ENCODE measurements at places on chromosomes 6 and 20.

GRCh38 chr20:22524393-22525015 is 59.9 kb downstream of the FOXA2 start:
- DNase-seq: no peak

GRCh38 chr20:19926591-19926990 is 90.6 kb upstream of the NAA20 start:
- no peak for DNase-seq

- DNase-seq: no peak
Observed at GRCh38 chr20:57881466-57882385, 171.9 kb upstream of the PMEPA1 start.

DNA sequence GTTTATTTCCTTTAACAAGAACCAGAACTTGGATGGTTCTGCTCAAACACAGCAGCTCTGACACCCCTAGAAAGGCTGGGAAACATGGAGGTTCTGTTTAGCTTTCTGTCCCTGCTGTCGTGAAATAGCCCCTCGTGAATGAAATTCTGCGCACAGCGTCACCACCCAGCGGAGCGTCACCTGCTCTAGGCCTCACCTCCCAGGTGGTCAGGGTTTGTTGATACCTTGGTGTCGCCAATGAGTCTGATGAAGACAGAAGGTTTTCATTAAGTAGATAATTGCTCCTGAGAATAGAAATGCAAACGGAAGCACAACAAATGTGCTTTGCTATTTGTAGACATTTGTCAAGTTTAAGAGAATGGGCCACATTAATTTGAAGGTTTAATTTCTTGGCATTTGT is 135.1 kb downstream of the EDN3 start:
- DNase-seq: no peak

DNA sequence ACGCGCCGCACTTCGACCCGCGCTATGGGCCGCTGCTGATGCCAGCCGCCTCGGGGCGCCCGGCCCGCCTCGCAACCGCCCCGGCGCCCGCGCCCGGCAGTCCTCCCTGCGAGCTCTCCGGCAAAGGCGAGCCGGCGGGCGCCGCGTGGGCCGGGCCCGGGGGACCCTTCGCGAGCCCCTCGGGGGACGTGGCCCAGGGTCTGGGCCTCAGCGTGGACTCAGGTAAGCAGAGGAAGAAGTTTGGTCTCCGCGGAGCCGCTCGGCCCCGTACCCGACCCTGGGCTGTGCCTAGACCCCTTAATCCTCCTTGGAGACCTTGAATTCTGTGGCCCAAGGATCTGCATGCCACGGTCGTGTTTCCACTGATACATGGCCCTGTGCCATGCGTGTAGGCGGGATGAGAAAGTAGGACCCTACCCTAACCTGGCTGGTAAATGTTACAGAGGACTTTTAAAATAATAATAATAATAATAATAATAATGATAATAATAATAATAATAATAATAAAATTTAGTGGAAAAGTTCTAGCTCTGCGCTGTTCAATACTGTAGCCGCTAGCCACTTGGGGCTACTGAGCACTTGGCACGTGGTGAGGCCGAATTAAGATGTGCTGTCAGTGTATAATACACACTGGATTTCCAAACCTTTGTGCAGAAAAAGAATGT is 5.6 kb downstream of the VGLL2 start:
- DNase-seq: no peak

GRCh38 chr20:57582432-57583288 is 21.8 kb downstream of the PCK1 start:
- DNase-seq: peak; percentile 7

DNA sequence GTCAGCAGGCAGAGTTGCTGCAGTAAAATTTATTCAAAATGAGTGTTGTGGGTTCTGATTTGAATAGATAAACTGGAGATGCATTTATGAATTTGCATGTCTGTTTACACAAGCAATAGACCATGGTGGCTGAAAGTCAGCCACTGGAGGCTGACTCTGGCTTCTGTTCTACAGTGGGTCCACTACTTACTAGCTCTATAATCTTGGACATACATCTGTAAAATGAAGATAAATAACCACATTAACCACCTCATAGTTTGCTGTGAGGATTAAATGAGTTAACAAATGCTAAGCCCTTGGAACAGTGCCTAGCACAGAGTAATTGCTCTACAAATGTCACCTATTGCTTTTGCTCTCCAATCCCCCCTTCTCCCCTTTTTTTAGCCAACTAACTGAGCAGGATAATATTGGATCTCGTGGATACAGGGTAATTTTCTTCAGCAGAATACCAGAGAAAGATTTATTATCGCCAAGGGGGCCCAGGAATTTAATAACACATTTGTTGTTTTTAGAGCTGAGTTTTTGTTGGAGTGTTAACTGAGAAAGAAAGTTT is 1.4 kb upstream of the PM20D2 start:
- DNase-seq: peak; percentile 20

GRCh38 chr6:135286962-135287538 is 105.9 kb downstream of the MYB start:
- DNase-seq: no peak

GRCh38 chr6:159594750-159595117 is 98.3 kb downstream of the SOD2 start:
- no peak for DNase-seq

GRCh38 chr6:21438986-21439352 is 154.6 kb upstream of the SOX4 start:
- DNase-seq: no peak

- no peak for DNase-seq
Observed at GRCh38 chr6:42159431-42160024, 13.6 kb upstream of the GUCA1A start.

DNA sequence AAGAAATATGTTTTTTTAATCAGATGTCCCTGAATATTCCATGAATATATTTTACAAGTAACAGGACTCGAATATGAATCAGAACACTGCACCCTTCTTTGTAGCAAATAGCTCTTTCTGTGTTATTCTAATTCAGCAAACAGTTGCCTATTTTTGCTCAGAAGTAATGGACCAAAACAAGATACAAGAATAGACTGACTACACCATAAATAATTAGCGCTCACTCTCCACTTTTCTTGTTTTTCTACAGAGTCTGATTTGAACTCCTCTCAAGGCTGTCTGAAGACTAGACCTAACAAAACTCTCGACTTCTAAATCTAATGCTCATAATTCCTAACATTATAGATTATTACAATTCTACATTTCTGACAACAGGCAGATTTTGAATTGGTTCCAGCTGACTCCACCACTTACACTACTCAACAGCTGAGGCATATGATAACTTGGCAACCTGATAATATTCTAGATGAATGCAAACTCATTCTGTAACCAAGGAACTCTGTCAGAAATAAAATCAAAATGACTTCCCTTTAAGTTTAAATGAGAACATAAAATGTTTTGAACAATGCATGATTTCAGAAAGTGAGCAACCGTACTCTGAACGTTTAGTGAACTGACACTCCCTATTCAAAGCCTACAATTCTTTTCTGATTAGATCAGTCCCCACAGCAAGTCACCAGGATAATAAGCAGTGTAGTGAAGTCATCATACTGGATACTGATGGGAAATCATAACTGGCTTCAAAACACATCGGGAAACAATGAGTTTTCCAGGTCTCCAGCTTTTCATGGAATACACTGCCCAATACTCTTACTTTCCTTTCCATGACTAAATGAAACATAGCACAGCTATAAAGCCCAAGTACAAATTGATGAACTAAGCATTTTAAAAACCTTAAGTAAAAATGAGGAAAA is 114.2 kb upstream of the BEND6 start:
- no peak for DNase-seq

- DNase-seq: no peak
Observed at GRCh38 chr6:29295181-29295585, 6.3 kb upstream of the OR14J1 start.

- no peak for DNase-seq
Observed at GRCh38 chr20:22536956-22537756, 47.2 kb downstream of the FOXA2 start.

DNA sequence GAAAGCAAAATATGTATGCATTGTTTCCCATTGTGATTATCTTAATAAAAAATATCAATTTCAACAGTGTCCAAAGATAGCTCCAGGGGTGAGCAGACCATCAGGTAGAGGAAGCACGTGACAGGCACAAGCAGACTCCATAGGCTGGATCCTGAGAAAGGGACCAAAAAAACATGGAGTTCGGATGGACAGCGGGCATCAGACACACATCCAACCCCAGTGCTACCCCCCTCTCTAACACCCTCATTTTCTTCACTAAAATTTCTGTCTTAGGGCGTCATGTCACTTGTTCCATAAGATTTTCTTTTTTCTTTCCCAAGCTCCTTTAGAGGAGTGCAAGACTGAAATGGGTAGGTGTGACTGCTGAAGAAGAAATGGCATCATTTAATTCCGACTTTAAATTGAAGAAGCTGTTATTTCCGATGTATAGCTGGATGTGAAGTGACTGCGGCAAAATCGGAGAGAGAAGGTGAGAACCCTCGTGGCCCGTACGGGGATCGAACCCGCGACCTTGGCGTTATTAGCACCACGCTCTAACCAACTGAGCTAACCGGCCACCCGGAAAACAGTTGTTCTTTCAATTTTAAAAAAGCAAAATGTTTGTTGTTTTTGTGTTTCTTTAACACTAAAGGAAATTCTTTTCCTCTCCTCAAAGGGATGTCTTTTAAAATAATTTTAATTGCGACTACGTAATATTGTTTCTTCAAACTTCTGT is 10.3 kb upstream of the PRSS16 start:
- no peak for DNase-seq

DNA sequence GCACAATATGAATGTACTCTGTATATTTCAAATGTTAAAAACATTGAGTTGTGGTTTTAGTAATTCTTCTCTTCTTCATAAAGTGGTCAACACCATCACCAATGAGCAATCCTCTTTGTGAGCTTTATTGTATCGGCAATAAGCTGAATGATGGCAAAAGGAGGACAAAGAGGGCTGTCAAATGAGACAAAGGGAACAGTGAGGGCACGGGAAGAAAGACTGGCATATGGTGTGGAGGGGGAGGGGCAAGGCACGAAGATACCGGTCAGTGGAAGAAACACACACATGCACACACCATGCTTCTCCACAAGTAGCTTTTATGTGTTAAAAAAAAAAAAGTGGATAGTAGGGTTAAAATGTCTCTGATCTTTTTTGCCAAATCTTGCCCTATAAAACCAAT is 506.8 kb upstream of the CITED2 start:
- DNase-seq: peak; percentile 46

- DNase-seq: no peak
Observed at GRCh38 chr6:163635731-163636364, 221.3 kb downstream of the QKI start.

DNA sequence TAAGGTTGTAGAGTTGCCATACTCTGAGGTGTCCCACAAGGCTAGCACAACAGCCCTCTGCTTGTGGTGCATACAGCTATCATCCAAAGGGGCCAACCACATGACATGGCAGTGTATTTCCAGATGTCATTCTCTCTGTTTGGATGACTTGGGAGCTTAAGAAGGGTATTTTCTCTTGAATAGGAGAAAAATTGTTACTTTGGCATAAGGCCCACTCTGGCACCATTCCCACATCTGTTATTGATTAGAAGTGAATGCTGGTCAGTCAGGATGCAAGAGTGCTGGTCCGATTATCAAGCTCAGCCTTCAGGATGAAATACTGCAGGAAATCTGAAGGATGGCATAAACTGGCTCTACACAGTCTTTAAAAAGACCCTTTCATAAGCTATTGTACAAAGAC is 83.6 kb upstream of the C20orf144 start:
- no peak for DNase-seq

DNA sequence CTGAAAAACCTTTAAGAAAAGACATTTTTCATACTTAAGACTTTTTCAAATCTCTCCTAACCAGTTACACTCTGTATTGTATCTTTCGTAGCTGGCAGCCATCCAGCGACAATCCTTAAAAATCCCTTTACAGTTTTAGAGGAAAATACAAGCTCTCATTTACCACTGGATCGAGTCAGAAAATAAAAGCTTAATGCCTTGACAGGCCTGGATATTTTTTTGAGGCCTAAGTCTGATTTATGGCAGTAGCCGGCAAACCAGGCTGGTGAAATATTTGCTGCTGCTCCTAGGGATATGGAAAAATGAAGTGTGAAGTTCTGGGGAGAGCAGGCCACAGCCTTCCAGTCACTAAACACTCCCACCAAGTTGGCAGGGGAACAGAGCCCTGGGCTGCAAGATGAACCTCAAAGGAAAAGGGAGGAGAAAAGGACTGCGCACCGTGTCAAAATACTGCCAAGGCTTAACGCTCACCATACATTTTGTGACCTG is 213.0 kb upstream of the SUPT3H start:
- no peak for DNase-seq

DNA sequence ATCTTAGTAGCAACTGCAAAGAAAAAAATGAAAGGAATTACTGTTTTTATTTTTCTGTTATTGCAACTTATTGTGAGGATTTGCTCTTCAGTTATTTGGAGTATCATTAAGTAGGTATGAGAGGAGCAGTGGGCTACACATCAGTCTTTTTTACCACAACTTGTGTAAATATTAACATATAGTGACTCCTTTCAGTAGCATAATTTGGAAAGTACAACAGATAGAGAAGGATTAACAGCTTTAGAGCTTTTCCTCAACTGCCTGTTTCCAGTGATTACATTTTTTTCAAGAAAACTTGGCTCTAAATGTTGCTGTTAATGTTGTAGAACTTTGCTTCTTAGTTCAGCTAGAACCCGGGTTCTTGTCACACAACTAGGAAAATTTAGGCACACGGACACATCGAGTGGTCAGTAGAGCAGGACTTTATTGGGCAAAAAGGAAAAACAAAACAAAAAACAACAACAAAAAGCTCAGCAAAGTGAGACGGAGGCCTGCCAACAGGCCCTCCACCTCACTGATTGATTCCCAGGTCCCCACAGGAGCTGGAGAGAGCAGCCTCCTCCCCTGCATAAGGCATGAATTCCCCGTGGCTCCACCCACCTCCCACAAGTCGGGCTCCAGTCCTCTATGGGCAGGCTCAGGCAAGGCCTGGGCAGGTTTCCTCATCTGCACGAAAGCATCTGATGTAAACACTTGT is 75.1 kb downstream of the ADGRG6 start:
- peak; percentile 85 for DNase-seq

GRCh38 chr6:136718476-136718875 is 73.8 kb downstream of the MAP3K5 start:
- no peak for DNase-seq

DNA sequence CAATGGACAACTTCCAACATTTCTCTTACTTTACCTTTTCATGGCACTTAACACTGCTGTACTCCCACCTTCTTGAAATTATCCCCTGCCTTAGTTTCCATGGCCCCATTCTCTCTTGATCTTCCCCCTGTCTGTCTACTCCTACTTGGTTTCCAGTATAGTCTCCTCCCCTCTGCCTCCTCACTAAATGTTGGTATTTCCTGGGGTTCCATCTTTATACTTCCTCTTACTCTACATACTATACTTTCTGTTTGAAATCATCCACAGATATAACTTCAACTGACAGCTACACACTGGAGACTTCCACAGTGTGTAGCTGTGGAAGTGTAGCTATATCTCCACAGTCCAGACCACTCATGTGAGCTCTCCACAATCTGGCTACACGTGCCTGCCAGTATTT is 13.5 kb downstream of the ZHX3 start:
- DNase-seq: no peak
